ENCODE measurements at places on chromosomes 4 and X.

- DNase-seq, result no peak
Measured at GRCh38 chr4:77438549-77438948, 167.1 kb upstream of the CXCL13 start.

DNA sequence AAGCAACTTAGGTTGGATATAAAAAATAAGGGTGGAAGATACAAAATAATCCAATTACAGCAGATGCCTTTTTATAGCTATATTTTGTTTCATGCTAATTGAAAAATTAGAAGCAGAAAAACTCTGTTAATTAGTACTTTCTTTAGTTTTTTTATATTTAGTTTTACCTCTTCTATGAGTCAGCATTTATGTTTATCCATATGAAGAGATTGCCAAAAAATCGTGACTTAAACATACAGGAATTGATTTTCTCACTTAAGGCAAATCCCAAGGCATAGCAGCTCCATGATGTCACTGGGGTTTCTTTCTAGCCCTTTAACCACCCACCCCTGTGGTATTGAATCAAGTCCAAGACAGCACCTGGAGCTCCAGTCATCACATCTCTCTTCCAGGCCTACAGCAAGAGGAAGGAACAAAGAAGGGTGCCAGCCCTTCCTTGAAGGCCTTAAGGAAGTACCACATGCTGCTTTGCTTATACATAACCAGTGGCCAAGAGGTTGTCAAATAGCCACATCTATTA lies 365.8 kb upstream of the TENM3 start:
- no peak for DNase-seq

DNA sequence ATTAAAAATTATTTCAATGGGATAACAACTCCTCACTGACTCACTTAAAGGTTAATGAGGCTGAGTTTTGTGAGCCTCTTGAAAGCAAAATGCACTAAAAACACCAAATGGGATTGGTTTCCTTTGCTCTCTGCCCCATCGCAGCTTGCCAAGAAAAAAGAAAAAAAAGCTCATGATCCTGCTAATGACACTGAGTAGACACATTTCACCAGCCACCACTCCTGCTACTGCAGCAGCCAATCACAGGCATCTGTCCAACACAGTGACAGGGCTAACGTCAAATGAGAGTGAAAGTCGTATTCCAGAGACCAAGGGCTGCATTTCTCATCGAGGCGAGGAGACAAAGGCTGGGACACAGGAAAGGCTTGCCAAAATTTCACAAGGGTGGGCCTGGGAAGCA lies 5.2 kb downstream of the APBB2 start:
- no peak for DNase-seq

- no peak for DNase-seq
Measured at GRCh38 chr4:84814094-84814750, 152.3 kb downstream of the WDFY3 start.

GRCh38 chr4:21726255-21726815 lies 222.2 kb downstream of the KCNIP4 start:
- no peak for DNase-seq

DNA sequence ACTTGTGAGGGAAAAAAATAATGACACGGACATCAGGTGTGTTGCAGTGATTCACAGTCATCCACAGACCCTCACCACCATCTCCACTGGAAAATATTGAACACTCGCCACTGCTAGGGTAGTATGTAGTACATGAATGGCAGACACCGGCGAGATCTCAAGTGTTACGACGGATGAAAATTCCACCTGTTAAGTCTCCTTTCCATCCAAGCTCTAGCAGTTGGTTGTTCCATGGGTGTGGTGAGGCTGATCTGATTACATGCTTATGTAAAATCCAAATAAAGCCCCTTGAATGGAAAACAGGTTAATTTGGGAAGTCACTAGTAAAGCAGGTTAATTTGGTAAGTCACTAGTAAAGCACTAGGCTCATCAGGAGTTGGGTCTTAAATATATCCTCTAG lies 1.1 kb upstream of the ARMCX4 start:
- DNase-seq, result no peak

DNA sequence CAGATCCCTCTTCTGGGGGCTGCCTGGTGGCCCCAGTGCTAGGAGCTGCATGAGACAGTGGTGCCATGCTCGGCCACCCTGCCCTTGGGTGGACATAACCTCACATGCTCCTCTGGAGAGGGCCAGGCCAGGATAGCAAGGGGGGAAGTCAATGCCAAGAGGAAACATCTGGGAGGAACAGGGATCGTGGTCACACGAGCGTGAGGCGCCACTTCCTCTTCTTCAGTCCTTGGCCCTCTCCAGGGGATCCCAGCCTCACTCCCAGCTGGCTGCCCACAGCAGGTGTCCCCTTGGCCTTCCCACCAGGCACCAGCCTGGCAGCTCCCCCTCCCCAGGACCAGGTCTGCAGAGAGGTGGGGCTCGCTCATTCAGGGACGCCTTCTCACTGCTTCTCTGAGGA lies 28.6 kb downstream of the TBC1D14 start:
- DNase-seq, result no peak

DNA sequence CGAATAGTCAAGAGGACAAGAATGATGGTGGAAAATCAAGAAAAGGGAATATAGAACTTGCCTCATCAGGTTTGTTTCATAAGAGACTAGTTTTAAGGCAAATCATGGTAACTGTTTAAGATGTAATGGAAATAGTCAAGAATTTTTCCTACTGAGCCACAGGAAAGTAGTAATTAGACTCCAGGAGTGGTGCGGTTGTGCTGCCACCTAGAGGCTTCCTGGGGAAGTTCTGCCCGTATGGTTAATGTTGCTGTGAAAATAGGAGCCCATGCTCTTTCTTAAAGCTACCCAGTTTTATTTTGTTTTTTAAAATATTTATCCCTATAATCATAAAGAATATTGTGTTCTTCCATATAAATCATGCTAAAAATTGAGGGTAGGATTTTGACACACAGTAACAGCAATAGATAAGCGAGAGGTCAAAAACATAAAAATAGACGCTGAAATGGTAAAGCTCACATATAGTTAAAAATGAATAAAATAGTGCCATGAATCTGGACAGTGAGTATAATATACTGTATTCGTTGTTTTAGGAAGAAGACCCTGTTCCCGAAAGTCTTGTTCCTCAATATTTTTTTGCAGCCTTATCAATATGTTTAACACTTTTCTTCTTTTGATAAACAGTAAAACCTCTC lies 87.0 kb downstream of the PHOX2B start:
- peak; percentile 50 for DNase-seq

Measured in ovary (tissue), 10 donors.